ENCODE measurements at places on chromosomes 1 and 21.

DNA sequence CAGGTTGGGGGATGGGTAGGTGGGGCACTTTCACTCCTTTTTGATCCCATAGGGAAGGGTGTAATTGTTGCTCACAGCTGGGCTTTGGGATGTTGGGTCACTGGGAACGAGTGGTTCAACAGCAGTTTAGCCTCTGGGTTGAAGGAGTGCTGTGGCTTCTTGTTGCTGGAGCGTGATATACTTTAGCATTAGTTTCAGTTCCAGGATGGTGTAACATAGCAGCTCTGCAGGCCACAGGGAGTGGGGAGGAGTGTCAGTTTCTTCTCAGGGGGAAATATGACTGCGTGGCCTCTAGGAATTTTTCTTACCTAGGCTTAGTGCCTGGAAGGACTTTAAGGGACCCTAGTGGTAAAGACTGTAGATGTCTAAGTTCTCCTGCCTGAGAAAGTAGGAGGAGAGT is 1105.3 kb upstream of the TMPRSS15 start:
- DNase-seq, result no peak

GRCh38 chr21:43885721-43886120 is 20.7 kb downstream of the AGPAT3 start:
- DNase-seq, result no peak

DNA sequence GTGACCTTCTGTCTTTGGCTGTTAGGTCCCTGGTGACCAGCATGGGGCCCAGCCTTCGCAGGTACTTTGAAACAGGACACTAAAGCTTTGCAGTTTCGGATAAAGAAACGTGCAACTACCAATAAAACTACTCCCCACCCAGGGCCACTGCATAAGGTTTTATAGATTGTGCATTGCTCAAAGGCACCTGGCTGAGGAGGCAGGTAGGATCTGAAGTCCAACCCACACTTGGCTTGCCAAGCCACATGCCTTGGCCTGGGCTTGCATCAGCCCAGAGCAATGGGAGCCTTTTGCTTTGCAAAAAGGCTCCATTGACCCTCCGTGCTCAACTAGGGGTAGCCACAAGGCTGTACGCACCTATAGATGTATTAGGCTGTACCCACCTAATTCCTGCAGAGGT is 84.4 kb upstream of the SYT6 start:
- DNase-seq, result no peak

GRCh38 chr1:68210829-68211228 is 21.5 kb downstream of the WLS start:
- no peak for DNase-seq

GRCh38 chr1:109802136-109802900 is 38.6 kb upstream of the EPS8L3 start:
- no peak for DNase-seq
